Substantia nigra (tissue), 51 donors: ENCODE measurements at places on chromosomes 16 and 17.

GRCh38 chr17:41786227-41787020 is at the start of gene JUP:
TSS of gene JUP (minus strand) at chr17:41786711. CDS start at chr17:41771854, 14,857 bp downstream.
- peak; percentile 99 for DNase-seq

- no peak for DNase-seq
Observed at GRCh38 chr16:715477-716199, 720 bp downstream of the METRN start.

DNA sequence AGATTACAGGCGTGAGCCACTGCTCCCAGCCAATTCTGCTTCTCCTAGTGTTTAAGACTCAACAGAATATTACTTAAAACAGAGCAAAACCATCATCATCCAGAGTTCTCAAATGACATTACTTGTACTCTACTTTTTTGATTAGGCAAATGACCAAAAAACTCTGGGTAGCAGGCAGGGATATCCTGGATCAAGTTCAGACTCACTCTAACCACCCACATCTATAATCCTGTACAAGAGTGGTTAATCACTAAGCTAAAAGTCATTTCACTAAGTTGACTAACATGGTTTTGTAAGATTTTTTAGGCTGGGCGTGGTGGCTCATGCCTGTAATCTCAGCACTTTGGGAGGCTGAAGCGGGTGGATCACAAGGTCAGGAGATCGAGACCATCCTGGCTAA is 6.8 kb downstream of the NAE1 start:
- no peak for DNase-seq

DNA sequence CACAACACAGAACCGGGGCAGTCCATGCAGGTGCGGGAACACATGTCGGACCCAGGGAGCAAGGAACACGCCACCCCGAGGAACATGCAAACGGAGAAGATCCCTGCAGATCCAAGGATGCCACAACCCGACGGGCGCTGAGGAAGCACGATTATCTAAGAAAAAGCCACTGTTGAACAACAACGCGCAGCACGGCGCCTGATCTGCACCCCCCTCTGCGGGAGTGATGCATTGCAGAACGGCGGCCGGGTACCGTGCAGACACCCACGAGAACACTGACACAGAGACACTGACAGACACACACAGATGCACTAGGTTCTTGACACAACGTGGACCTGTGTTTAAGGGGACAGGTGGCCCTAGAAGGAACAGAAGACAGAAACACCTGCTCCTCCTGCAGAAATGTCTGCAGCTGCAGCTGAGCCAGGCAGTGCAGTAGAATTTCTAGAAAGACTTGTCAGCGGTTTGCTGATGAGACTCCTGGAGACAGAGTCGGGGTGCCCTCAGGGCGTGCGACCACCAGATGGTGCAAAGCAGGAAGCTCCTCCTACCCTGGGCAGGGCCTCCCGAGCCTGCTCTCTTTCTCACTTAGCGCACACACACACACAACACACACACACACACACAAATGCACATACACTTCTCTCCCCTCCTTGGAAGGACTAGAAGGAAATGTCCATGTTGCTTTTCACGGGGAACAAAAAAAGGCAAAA is 7.5 kb downstream of the NPTX1 start:
- no peak for DNase-seq

DNA sequence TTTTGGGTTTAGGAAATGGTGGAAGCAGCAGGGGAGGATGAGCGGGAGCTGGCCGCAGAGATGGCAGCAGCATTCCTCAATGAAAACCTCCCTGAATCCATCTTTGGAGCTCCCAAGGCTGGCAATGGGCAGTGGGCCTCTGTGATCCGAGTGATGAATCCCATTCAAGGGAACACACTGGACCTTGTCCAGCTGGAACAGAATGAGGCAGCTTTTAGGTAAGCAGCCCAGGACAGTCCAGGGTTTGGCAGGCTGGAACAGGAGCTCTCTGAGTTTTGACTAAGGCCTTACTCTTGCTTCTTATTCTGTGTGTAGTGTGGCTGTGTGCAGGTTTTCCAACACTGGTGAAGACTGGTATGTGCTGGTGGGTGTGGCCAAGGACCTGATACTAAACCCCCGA is 41.4 kb downstream of the SF3B3 start:
- peak; percentile 39 for DNase-seq

GRCh38 chr16:50298591-50299507 is 32.5 kb downstream of the ADCY7 start:
- no peak for DNase-seq

DNA sequence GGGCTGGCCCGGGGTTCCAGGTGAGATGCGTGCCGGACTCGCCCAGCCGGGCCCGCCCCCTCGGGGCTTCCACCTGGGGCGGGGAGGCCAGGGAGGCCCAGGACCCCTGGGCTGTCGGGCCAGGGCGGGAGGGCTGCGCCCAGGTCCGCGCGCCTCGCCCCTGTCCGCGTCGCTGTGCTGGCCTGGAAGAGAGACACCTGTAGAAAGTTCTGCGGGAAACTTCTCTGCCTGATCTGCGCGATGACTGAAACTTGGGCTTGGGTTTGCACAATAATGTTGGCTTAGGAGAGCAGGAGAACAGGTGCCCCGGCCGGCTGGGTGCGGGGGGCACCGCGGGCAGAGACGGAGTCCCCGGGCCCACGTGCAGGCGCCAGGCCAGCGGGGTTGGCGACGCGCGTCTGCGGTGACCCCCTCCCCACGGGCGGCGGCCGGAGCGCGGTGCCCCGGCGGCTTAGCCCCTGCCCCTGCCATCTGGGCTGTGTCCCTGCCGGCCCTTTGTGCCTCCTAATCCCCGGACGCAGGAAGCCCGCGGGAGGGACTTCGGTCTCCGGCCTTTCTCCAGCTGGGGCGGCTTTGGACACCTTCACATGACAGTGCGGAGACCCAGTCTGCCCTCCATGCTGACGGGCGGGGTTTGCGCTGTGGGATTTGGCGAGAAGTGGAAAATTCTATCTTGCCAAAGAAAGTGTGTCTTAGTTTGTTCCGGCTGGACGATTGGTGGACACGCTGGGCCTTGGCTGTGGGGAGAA is 483 bp downstream of the LLGL2 start:
- no peak for DNase-seq

GRCh38 chr17:42272162-42272907 is 3.9 kb downstream of the STAT5B start:
- no peak for DNase-seq

GRCh38 chr17:76469076-76469990 is 1.9 kb downstream of the AANAT start:
- no peak for DNase-seq

DNA sequence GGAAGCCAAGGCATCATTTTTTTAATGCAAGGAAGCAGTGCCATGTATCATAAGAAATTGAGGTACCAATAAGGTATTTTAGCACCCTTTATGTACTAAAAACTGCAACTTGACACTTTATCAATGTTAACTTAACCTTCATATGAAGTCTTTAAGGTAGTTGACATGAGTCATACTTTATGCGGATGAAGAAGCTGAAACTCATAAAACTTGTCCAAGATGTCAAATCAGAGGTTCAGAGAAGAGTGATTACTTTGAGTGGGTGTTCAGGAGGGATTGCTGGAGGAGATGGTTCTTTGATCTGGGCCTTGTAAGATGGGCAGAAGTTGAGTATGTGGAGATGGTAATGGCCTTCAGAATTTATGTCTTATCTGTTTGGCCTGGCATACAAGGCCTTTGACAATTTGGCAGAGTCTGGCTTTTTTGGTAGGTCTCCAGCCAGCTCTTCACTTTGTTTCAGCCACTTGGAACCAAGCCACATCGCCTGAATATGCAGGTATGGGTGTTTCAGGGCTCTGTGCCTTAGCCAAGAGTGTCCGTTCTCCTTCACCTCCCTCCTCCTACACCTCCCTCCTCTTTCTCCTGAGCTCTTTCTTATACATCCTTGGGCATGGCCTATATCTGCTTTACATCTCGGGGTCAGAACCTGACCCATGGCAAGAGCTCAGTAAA is 23.7 kb downstream of the YPEL2 start:
- DNase-seq, result peak; percentile 90

DNA sequence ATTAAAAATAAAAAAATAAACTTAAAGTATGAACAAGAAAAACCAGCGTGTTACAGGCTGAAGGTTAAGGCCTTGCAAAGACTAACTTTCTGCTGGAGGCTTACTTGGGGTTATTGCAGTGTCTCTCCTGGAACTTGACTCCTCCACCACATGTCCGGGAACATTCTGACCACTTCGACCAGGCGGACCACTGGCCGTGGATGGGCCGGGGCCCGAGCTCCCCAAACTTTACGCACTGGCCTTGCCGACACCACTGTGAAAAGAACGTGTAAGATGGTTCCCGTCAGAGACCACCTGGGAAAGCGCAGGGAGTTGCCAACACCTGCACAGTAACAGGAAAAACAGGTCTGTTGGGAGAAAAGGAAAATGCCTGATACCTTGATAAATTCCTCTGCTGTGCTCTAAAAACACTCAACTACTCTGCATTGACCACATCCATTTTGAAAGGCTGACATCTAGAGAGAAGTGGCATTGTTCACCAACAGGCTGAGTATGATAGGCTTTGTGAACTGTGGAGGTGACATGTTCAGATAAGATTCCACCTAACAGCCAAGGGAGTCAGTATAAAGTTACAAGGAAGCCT is 99.1 kb downstream of the ADAMTS18 start:
- DNase-seq, result no peak

DNA sequence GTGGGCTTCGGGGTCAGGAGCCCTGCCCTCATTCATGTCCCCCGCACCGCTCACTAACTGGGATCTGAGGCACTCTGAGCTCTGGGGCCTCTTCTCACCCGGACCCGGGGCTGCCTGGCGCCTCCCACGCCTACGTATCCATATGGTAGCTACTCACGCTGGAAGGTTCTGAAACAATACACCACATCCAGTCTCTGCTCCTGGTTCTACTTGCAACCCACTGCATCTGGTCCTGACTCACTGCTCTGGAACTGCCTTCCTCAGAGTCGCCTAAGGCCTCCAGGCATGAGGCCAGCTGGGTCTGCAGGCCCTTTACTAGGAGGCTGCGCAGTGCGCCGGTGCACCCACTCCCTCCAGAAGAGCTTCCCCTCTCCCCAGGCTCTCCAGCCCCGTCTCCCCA is 18.1 kb downstream of the USP36 start:
- DNase-seq, result no peak

- no peak for DNase-seq
Observed at GRCh38 chr17:80291260-80291659, 30.6 kb downstream of the RNF213 start.
